ENCODE measurements at places on chromosomes 7 and 10.
A peak's percentile ranks its signal among the peaks of the same experiment; 100 is the strongest.

DNA sequence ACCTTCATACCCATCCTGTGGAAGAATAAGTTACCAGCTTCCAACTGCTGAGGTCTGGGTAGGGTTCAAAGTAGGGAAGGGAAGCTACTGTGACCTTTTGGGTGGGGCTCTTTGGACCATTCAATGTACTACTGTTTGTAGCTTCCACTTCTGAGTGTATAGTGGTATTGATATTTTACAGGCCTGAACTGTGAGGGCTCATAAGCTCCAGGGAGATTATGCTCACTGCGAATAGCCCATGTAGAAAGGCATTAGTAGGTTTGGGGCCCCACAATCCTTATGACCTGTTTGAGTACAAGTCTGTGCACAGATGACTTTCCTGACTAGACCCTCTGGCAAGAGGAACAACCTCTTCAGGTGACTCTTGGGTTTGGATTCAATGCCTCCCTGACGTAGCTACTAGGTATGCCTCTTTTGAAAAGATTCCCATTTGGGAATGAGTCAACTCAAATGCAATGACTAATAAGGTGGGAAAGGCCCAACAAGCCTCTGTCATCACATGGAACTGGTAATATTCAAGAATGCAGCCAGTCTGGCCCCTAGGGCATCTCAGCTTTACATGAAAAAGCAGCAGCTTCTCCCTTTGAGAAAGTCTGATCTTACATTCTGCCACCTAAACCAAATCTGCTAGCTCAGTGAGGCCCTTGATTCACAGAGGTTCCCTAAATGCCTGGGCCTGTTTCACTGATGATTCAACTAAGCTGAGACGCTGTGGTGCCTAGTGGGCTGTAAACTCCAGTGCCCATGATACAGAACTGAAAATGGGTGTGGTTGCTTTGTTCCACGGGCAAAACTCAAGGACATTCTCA, 79.8 kb downstream of the ABI1 start:
- H3K27me3 ChIP-seq, result no peaks in the 10 kb centered on the region
- no peak overlapping the region for H3K27ac ChIP-seq
- H3K4me1 ChIP-seq, result no peaks in the 10 kb centered on the region
- no peaks in the 10 kb centered on the region for H3K36me3 ChIP-seq
- H3K4me3 ChIP-seq, result no peak overlapping the region
- DNase-seq, result no peak

GRCh38 chr7:27435461-27435860, 192.9 kb downstream of the EVX1 start:
- DNase-seq, result no peak
- H3K36me3 ChIP-seq, result no peaks in the 10 kb centered on the region
- H3K4me1 ChIP-seq, result no peaks in the 10 kb centered on the region
- no peaks in the 10 kb centered on the region for H3K27me3 ChIP-seq

GRCh38 chr10:22323538-22324305, 2.8 kb downstream of the BMI1 start:
- no peaks in the 10 kb centered on the region for H3K4me1 ChIP-seq
- DNase-seq, result no peak
- H3K4me3 ChIP-seq, result no peak overlapping the region
- H3K36me3 ChIP-seq, result peaks cover 6% of the 10 kb centered on the region
- no peak overlapping the region for H3K27ac ChIP-seq

DNA sequence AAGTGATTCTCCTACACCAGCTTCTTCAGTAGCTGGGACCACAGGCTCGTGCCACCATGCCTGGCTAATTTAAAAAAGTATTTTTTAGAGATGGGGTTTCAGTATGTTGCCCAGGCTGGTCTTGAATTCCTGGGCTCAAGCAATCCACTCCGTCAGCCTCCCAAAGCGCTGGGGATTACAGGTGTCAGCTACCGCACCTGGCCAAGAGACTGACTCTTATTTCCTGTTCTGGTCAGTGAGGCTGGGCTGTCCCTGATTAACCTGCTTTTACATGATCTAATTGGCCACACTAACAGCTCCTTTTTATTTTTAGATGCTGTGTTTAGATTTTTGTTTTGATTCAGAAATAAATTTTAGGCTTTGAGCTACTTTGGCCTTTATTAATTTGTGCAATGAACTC, 203.9 kb downstream of the NXPH1 start:
- DNase-seq, result no peak
- no peaks in the 10 kb centered on the region for H3K27me3 ChIP-seq
- H3K27ac ChIP-seq, result no peak overlapping the region
- no peak overlapping the region for H3K4me3 ChIP-seq
- H3K36me3 ChIP-seq, result no peaks in the 10 kb centered on the region

- no peak for DNase-seq
- H3K36me3 ChIP-seq, result no peaks in the 10 kb centered on the region
- peaks cover 17% of the 10 kb centered on the region for H3K4me1 ChIP-seq
- no peak overlapping the region for H3K4me3 ChIP-seq
- peaks cover 67% of the 10 kb centered on the region for H3K27me3 ChIP-seq
- H3K27ac ChIP-seq, result no peak overlapping the region
Observed at GRCh38 chr7:150959739-150960734, 18.1 kb downstream of the KCNH2 start.

GRCh38 chr10:86306628-86307278, 59.8 kb downstream of the GRID1 start:
- peak; percentile 5 for DNase-seq
- no peak overlapping the region for H3K4me3 ChIP-seq
- H3K27ac ChIP-seq, result no peak overlapping the region
- no peaks in the 10 kb centered on the region for H3K4me1 ChIP-seq
- H3K36me3 ChIP-seq, result no peaks in the 10 kb centered on the region

DNA sequence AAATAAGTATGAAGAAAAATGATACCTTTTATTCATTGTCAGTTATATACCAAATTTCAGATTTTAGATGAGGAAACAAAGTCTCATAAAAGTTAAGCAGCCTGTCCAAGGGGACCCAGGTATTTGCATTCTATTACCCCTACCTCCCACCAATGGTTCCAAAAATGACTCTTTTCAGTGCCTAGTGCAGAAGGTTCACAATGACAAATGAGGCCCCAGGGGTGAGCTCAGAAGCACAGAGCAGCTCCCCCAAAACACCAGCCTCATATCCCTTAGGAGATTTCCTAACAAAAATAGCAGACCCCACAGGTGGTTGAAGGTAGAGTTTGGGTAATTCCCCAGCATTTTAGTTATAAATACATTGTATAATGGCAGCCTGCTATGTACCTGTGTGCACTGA, 168.6 kb downstream of the REEP3 start:
- DNase-seq, result no peak
- H3K4me1 ChIP-seq, result peaks cover 3% of the 10 kb centered on the region
- H3K27ac ChIP-seq, result no peak overlapping the region
- H3K4me3 ChIP-seq, result no peak overlapping the region

DNA sequence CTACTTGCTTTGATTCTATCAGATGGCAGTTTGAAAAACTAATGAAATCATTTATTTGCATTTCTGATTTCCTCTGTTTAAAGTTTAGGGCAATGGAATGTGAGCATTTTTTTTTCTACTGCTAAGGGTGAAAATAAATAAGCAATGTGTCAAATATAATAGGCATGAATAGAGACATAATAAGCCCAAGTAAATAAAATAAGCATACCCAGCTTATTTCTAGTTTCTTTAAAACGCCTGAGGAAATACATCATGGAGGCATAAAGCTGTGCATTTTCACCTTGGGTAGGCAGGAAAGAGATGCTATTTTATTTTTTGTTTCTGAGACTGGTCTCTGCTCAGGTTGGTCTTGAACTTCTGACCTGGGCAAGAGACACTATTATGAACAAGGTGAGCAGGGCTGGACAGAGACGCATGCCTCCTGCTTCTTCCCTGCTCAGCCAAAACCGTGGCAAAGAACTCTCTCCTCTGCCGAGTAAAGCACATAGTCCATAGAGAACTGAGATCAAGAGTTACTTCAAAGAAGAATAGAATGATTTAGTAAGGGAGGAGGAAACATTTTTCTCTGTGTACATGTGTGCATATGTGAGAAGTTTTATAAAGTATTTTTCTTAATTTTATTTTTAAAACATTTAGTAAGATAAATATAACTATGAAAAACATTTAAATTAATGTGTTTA, 138.1 kb downstream of the GNAI1 start:
- H3K27ac ChIP-seq, result no peak overlapping the region
- no peaks in the 10 kb centered on the region for H3K4me1 ChIP-seq
- H3K4me3 ChIP-seq, result no peak overlapping the region

DNA sequence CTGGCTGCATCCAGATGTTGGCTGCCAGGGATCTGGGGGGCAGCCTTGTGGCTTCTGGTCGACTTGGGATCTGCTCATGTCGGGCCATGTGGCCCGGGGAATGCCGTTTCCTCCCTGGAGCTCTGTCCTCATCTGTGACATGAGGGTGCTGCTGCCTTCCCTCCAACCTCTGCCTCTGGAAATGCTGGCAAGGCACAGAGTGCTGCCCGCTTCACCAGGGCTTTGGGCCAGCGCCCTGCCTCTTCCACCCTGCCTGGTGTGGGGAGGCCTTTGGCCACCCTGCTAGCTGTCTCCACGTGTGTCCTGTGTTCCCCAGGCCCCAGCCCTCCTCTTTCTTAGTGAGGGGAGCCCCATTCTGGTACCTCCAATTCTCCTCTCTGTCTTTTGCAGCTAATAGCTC, 5.8 kb upstream of the SMARCD3 start:
- no peak for DNase-seq
- no peak overlapping the region for H3K4me3 ChIP-seq
- H3K36me3 ChIP-seq, result no peaks in the 10 kb centered on the region
- no peak overlapping the region for H3K27ac ChIP-seq

- H3K27me3 ChIP-seq, result no peaks in the 10 kb centered on the region
- no peaks in the 10 kb centered on the region for H3K36me3 ChIP-seq
- H3K4me3 ChIP-seq, result no peak overlapping the region
Observed at GRCh38 chr7:3034591-3035150, 9.0 kb downstream of the CARD11 start.

DNA sequence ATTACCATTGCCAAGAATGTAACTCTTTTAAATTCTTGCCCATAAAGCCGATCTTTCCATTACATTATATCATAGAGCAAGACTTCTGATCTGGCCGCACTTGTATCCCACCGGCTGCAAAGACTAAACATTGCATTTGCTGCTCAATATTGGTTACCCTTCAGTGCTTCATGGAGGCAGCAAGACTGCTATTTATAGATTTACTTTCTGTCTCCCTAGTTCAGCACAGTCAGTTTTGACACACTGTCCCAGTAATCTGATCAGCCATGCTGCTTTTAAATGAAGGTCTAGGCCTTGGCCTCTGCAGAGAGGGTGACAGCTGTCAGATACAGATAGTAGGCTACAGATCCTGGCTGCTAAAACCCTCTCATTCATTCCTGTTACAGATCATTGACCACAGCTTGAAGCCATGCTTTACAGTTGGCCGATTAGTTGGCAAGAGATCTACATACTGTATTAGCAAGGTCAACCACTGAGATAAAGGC, 562.6 kb upstream of the GALNT17 start:
- no peaks in the 10 kb centered on the region for H3K27me3 ChIP-seq
- no peaks in the 10 kb centered on the region for H3K36me3 ChIP-seq
- H3K4me3 ChIP-seq, result no peak overlapping the region
- no peak for DNase-seq

DNA sequence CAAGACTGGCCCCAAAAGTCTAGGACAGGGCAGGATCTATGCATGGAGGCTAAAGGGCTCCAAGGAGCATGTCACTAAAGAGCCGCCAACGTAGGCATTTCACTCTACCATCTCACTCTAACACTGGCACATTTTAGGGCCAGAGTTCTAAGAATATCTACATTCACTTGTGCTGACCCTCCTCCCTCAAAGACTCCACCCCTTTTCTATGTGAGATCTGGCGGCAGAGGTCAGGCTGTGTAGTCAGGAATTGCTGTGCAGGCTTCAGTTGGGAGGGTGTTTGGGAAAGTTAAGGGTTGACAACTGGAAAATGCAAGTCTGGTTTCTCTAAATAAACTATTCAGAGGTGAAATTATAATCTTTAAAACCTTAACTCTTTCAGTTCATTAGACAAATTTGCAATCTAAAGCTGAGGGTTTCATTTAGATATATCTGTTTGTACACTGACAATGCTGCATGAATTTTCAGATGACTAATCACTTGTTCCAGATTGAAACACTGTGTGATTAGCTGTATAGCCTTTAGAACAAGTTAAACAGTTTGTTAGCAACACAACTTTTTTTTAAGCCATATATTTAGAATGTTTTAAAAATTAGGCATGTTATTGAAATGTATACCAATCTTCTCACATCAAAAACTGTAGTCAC, 18.2 kb downstream of the LMOD2 start:
- no peaks in the 10 kb centered on the region for H3K27me3 ChIP-seq
- no peaks in the 10 kb centered on the region for H3K4me1 ChIP-seq
- no peaks in the 10 kb centered on the region for H3K36me3 ChIP-seq
- DNase-seq, result no peak
- H3K4me3 ChIP-seq, result no peak overlapping the region

DNA sequence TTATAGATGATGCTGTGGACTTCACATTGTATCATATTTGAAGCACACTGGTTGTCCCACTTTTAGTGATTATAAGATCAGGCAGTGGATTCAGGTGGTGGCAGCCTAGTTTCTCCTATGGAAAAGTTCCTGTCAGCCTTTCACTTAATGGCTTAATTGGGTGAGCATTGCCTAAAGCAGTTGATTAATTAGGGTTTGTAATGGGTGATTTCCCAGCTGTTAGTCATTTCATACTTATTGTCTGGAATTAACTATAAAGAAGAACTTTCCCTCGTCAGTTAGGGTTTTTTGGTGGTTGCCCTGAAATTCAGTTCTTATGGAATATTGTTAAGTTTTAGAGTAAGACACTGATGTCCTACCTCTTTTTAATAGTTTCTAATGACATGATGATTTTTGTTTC, 78.8 kb downstream of the SLC25A40 start:
- no peak for DNase-seq
- H3K36me3 ChIP-seq, result no peaks in the 10 kb centered on the region
- H3K4me3 ChIP-seq, result no peak overlapping the region
- no peaks in the 10 kb centered on the region for H3K27me3 ChIP-seq

GRCh38 chr7:132307465-132307864, 268.8 kb downstream of the PLXNA4 start:
- no peak overlapping the region for H3K27ac ChIP-seq
- peaks cover 6% of the 10 kb centered on the region for H3K27me3 ChIP-seq
- no peaks in the 10 kb centered on the region for H3K4me1 ChIP-seq
- H3K4me3 ChIP-seq, result no peak overlapping the region
- no peaks in the 10 kb centered on the region for H3K36me3 ChIP-seq

DNA sequence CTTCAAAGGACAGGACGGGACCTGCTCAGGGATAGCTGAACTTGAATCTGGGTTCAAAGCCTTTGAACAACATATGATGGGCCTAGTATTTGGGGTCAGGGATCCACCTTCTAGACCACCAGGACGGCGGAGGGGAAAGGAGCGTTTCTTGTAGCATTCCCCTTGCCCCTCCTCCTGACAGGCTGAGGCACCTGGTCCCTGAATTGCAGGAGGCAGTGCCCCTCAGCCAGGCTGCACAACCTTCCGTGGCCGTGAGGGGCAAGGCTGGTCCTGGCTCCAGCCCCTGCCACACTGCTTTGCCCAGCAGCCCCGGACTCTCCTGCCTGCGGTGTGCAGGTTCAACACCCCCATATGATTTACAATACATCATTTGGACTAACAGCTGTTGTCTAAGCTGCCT, 58.1 kb downstream of the INSIG1 start:
- peak; percentile 31 for DNase-seq
- H3K27ac ChIP-seq, result no peak overlapping the region
- H3K27me3 ChIP-seq, result no peaks in the 10 kb centered on the region
- H3K36me3 ChIP-seq, result no peaks in the 10 kb centered on the region
- no peaks in the 10 kb centered on the region for H3K4me1 ChIP-seq

- no peaks in the 10 kb centered on the region for H3K27me3 ChIP-seq
- DNase-seq, result no peak
- H3K36me3 ChIP-seq, result no peaks in the 10 kb centered on the region
- no peak overlapping the region for H3K27ac ChIP-seq
- no peaks in the 10 kb centered on the region for H3K4me1 ChIP-seq
Observed at GRCh38 chr7:107253599-107253998, 84.8 kb downstream of the HBP1 start.
